Stimulated activated CD4-positive, alpha-beta T cell treated with anti-CD3 and anti-CD28 coated beads, Interleukin-2, amount 100 ng/mL, for 4 hours (primary cell): ENCODE measurements at places on chromosomes 16 and 17.

DNA sequence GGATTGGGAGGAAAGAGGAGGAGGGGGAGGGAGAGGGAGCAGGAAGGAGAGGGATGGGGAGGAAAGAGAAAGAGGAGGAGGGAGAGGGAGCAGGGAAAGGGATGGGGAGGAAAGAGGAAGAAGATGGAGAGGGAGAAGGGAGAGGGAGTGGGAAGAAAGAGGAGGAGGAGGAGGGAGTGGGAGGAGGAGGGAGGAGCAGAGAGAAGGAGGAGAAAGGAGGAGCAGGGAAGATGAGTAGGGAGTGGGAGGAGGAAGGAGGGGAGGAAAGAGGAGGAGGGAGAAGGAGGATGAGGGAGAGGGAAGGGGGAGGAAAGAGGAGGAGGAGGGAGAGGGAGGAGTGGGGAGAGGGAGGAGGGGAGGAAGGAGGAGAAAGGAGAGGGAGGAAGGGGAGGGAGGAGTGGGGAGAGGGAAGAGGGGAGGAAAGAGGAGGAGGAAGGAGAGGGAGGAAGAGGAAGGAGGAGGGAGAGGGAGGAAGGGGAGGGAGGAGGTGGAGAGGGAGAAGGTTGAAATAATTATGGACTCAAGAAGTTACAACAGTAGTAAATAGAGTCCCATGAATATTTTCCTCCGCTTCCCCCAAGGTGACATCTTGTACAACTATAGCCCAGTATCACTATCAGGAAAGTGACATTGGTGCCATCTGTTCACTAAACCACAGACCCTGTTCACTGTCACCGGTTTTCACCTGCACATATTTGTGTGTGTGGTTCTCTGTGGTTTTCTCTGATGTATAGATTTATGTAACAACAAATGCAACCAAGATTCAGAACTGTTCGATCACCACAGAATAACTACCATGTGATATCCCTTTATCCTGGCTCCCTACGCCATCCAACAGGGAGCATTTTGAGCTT lies 325.3 kb upstream of the EEF2KMT start:
- DNase-seq = no peak

GRCh38 chr17:1271441-1271840 lies 1.2 kb downstream of the BHLHA9 start:
- no peak for DNase-seq

- no peak for DNase-seq
Observed at GRCh38 chr16:69520800-69521602, 44.8 kb upstream of the NFAT5 start.

- DNase-seq = no peak
Observed at GRCh38 chr16:19882646-19883045, 2.0 kb downstream of the GPRC5B start.

- DNase-seq = no peak
Observed at GRCh38 chr17:286571-286970, 66.0 kb downstream of the RPH3AL start.
